Endothelial cell of coronary artery (primary cell): ENCODE measurements at places on chromosomes 4 and X. TPM values are rescaled to one million over a fixed set of nuclear protein-coding genes. Genes with fewer than 3 reads are reported as not detected.

PARM1 gene
- total RNA-seq: under 0.01 and 0.47 TPM in 2 replicates

VCX2 gene
- not detected in 2 replicates for total RNA-seq

SLC6A8 gene
- 3.4 and 7.9 TPM in 2 replicates for total RNA-seq

SEL1L3 gene
- total RNA-seq: 80.5 and 121 TPM in 2 replicates

FAM184B gene
- total RNA-seq: under 0.01 TPM in 1 of 2 replicates, not detected in the other

PLAC8 gene
- 0.09 TPM in 1 of 2 replicates, not detected in the other for total RNA-seq

ZNF630 gene
- 0.54 and 1.5 TPM in 2 replicates for total RNA-seq

CLDN22 gene
- total RNA-seq: not detected in 2 replicates

OCRL gene
- 13.2 and 17.2 TPM in 2 replicates for total RNA-seq

CENPE gene
- 7.5 and 20.8 TPM in 2 replicates for total RNA-seq

PABPC4L gene
- total RNA-seq: 0.36 and 0.38 TPM in 2 replicates

DMP1 gene
- not detected in 2 replicates for total RNA-seq

H2AZ1 gene
- total RNA-seq: 319 and 537 TPM in 2 replicates

TRIM61 gene
- 0.19 TPM in 1 of 2 replicates, not detected in the other for total RNA-seq

SSX4B gene
- not detected in 2 replicates for total RNA-seq

CLDN34 gene
- total RNA-seq: 0.09 TPM in 1 of 2 replicates, not detected in the other
